ENCODE measurements at places on chromosomes 12 and 14.

GRCh38 chr14:62943202-62943601 lies 102.1 kb downstream of the KCNH5 start:
- no peak for DNase-seq

DNA sequence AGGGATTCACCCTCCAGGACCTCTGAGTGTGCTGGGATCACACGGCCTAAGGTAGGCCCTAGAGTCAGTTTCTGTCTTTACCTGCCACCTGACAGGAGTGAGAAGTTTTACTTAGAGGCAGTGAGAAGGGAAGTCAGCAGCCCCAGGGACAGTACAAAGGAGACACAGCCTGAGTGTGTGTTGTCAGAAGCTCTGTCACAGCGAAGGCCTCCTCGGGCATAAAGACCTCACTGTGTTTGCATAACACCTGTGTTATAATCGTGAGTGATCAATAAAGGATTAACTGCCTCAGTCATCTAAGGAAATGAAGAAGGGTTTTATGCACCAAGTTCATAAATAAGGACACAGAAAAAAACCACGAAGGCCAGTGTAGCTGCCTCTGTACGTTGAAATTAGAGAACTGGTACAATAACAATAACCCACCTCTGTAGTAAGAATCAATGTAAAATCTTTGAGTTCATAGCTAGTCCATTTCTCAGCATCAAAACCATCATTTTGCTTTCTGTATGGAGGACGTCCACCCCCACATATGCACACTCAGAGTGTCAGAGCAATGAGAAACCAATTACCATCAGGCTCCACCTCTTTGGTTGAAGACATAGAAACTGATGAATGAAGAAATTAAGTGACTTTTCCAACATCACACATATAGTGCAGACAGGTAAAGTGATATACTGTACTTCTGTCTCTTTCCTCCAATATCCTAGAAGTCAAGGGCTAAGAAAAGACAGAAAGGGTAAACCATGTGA lies 159.3 kb downstream of the DAD1 start:
- DNase-seq: no peak

GRCh38 chr12:82474798-82475184 lies 116.5 kb downstream of the METTL25 start:
- no peak for DNase-seq

DNA sequence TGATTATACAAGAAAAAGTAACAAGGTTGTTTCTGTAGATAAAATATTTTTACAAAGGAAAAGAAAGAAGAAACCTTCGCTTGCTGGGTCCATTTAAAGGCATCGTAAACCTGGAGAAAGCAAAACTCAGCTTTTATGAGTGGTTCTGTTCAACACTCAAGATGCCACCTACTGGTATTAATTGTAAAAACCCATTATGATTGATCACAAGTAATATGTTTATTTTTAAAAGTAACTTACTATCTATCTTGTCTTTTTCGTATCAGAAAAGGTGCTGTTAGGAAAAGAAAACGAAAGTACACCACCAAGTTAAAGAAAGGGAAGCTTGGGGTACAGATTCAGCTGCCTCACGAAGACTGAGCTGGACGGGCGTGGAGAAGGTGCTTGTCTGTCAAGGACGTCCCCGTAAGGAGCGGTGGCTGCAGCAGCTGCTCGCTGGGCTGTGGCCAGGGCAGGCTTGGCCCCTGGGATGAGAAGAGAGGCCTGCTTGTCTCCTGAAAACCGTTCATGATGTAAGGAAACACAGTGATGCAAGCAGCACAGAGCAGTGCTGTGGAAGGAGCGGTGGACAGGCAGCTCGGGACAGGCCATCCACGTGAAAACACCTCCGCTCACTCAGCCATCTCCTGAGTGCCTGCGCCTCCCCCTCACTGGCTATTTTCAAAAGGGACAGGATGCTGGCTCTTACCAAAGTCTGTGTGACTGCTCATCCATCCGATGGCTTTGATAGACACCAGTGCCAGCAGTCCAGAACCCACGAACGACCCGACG lies 25.0 kb downstream of the SLC15A4 start:
- DNase-seq: no peak

GRCh38 chr12:121717041-121717699 lies 4.6 kb downstream of the TMEM120B start:
- DNase-seq: no peak

- no peak for DNase-seq
These were observed 43.8 kb downstream of the SLC35F4 start for GRCh38 chr14:57822081-57822480.

DNA sequence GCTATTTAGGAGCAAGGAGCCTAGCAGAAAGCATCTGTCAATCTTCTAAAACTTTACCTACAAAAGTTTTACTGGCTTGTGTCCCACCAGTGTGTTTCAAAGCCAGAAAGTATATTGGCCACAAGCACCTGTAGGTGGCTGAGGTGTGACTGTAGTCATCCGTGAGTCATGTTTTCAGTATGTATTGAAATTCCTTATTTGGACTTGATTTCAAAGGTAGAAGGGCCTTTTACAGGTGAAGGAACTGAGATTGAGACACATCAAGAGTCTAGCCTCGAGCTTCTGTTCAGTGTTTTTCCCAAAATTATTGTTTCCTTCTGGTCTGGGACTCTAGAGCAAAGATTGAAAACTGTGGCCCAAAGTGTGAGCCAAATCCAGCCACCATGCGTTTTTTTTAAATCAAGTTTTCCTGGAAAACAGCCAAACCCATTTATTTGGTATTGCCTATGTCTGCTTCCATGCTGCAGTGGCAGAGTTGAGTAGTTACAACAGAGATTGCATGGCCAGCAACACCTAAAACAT lies 195.3 kb upstream of the BCL2L14 start:
- DNase-seq: no peak

DNA sequence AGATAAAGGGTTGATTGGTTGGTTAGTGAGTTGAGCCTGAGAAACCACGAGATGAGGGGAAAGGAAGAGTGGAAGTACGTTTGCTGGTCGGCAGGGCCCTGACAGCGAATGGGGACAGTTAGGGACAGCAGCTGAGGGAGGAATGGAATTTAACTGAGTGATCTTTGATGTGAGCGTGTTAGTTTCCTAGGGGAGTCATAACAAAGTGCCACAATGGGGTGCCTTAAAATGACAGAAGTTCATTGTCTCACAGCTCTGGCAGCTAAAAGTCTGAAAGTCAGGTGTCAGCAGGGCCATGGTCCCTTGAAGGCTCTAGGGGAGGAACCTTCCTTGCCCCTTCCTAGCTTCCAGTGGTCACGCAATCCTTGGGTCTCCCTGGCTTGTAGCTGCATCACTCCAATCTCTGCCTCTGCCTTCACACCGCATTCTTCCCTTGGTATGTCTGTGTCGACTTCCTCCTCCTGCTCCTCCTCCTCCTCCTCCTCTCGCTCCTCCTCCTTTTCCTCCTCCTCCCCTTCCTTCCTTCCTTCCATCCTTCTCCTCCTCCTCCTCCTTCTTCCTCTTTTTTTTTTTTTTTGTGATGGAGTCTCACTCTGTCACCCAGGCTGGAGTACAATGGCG lies 26.0 kb upstream of the RIN3 start:
- DNase-seq: no peak

DNA sequence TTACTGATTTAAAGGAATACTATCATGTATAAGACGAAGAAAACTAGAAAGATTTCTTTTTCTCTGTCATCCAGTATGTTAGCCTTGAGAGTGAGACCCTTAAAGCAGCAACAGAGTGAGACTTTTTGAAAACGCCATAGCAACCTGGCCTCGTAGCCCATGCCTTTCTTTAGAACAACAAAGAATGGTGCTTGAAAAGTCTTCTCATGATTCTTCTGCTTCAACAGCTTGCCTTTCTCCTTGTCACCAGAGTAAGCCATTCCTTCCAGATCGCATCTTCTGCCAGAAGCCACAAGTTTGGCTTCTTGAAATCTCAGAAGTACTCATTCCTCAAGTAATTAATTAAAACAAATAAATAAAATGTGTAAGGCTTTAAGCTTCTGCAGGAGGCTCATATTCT lies 109.3 kb downstream of the PDE3A start:
- DNase-seq: no peak

- no peak for DNase-seq
These were observed 19.3 kb downstream of the MBIP start for GRCh38 chr14:36301159-36301558.

DNA sequence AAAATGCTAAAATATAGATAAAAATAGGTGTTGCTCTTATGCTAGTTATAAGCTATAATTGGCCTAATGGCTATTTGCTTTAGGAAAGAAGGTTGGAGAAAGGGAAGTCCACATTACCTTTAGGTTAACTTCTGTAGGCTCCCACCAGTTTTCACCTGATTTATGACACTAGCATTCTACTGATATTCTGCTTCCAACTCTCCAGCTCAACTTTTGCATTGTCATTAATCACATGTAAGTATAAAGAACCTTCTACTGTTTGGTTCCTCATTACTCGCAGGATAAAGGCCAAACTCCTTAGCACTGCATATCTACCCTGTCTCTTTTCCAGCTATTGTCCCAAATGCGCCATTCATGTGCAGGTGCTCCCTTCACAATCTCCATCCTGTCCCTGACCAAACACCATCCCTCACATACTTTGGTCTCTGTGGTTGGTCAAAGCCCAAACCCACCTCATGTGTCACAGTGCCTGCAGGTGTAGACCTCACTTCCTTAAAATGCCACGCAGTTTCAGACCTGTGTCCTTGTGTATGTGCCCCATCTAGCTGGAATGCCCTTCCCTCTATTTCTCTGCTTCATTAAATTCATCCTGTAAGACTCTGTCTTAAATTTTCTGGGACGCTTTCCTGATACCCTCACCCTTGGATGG lies 3.3 kb downstream of the DDHD1 start:
- no peak for DNase-seq

- DNase-seq: no peak
These were observed 28.8 kb downstream of the HOXC4 start for GRCh38 chr12:54082397-54082892.

DNA sequence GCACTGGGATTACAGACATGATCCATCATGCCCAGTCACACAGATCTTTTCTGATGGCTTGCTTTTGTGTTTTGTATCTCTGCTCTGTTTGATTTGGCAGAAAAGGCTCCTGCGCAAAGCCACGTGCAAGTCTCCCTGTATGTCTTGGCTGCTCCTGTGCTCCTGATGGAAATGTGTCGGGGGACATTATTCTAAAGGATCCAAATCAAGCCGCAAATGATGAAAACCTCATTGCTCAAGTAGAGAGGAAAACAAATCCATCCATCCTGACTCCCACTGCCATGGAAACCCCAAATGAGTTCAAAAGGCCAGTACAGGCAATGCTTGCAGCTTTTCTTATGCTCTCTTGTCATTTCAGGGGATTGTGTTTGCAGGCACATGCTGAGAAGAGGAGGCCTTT lies 93.8 kb downstream of the NDUFA12 start:
- no peak for DNase-seq

DNA sequence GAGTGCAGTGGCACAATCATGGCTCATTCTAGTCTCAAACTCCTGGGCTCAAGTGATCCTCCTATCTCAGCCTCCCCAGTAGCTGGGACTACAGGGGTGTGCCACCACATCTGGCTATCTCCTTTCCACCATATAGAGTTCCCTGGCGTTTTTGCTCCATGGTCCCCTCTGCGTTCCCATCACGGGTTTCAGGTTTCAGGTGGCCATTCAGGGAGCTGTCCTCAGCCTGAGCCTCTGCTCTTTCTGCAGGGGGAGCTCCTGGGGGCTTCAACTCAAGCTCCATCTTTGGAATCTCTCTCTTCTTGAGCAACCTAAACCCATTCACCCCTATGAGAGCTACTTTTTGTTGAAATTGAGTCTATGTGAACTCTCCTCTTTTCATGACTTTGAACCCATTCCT lies 11.6 kb downstream of the SMIM41 start:
- no peak for DNase-seq

DNA sequence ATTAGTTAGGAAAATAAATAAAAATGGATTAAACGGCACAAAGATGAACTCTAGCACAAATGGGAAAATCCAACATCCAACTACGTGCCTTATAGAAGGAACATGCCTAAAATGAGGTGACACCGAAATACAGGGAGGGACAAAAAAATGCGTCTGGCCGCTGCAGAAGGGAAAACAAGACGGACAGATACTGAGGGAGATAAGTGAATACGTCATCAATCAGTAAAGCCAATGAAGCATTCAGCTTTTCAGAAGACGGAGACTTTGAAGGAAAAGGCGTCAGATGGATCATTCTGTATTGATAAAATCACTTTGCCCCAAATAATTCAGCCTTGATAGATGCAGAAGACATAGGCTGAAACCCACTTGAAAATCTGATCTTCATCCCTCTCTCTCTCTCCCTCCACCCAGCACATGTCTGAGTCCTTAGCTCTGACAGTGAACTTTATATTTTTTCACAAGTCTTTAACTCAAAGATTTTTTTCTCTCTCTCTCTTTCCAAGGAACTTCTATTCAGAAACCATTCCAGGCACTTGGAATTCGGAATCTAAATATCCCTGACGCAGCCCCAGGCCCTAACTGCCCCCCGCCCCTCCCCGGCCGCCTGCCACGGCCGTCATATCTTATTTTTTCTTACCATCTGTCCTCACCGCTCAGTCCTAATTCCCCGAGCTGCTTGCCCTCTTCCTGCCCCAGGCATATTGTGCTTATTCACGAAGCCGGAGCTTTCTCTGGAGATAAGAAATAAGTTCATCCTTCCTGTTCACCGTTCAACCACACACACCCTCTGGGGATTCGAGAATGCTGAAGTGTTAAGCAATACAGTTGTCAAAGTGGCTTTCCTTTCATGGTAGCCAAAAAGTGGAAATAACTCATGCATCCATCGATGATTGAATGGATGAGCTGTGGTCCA lies 35.5 kb upstream of the RFLNA start:
- no peak for DNase-seq

GRCh38 chr12:43425361-43425760 lies 126.6 kb downstream of the ADAMTS20 start:
- no peak for DNase-seq

- no peak for DNase-seq
These were observed 3.2 kb upstream of the MIA2 start for GRCh38 chr14:39230416-39231035.

- DNase-seq: no peak
These were observed 79.4 kb upstream of the CDKN3 start for GRCh38 chr14:54317391-54317790.

GRCh38 chr14:74963178-74963704 lies 7.8 kb upstream of the PGF start:
- DNase-seq: no peak

- DNase-seq: no peak
These were observed 9.6 kb upstream of the FOXG1 start for GRCh38 chr14:28756884-28757570.

GRCh38 chr12:20280515-20280914 lies 87.8 kb upstream of the PDE3A start:
- DNase-seq: no peak

DNA sequence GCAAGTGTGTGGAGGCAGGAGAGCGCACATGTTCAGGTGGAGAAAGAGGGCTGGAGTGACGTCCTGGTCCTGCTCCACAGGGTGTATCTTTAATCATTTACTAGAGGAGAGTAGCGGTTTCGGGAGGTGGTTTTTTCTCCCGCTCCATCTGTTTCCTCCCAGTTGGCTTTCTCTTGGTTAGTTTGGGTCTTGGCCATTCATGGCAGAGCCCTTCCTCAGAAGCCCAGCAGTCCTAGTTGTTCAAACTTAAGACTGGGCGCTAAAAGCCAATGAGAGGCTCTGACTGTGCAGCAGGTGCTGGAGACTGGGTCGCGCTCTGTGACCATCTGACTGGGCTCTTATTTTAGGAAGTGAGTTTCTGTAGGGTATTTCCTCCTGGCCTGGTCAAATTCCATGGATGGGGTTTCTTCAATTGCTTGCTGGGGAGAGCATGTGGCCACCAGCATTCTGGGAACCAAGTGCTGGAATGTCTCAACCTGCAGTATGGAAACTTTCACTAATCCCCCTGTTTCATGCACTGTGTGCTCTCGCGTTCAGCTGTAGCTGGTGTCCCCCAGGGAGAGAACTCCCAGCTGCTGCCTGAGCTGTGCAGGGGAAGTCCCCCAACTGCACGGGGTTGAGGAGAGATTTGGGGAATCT lies 27.4 kb upstream of the TSPAN9 start:
- DNase-seq: no peak

GRCh38 chr12:125861299-125862281 lies 796.4 kb downstream of the AACS start:
- DNase-seq: no peak

All from NCI-H1048 (cell line).